ENCODE measurements at places on chromosomes 1 and 21. TPM values are rescaled to one million over a fixed set of nuclear protein-coding genes. Genes with fewer than 3 reads are reported as not detected.
A peak's percentile ranks its signal among the peaks of the same experiment; 100 is the strongest.

- H3K27ac ChIP-seq: no peak overlapping the region
- H3K27me3 ChIP-seq: no peaks in the 10 kb centered on the region
- H3K4me1 ChIP-seq: no peaks in the 10 kb centered on the region
- DNase-seq: no peak
- H3K36me3 ChIP-seq: no peaks in the 10 kb centered on the region
- no peak overlapping the region for H3K4me3 ChIP-seq
Measured at GRCh38 chr21:24147674-24148073, 1459.6 kb downstream of the MRPL39 start.

DNA sequence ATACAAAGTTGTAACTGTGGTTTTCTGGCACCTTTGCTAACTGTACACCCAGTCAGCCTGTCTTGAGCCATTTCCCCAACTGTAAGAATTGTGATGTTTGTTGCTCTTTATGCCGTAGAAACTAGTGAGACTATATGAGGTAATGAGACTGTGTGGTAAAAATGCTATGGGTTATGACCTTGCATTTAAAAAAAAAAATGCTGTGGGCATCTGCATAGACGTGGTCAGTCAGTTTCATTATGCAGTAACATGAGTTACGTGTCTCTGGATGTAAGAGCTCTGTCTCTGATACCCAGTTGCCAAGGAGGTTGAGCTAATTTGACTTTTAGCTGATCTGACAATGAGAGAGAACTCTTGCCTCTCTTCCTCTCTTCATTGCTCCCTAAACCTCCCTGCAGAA, 80.6 kb upstream of the LAMC2 start:
- H3K36me3 ChIP-seq: no peaks in the 10 kb centered on the region
- H3K27me3 ChIP-seq: no peaks in the 10 kb centered on the region
- no peak for DNase-seq

The SLC1A7 gene
- total RNA-seq: not detected

DNA sequence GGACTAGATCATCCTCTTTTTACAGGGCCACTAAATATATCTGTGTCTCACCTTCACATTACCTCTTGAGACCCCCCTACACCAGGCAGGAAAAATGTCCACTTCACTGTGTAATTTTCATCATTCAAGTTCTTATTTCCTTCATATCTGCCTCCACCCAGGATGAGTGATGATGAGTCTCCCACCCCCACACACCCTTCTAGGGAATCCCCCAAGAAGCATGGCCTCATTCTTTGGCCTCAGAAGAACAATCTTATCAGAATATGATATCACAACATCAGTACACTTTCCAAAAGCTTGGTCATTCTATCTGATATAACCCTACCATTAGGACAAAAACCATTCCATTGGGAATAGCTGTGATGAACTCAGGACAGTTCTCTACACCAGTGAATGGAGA, 170.3 kb upstream of the DUSP10 start:
- H3K4me3 ChIP-seq: no peak overlapping the region
- no peak overlapping the region for H3K27ac ChIP-seq
- no peaks in the 10 kb centered on the region for H3K27me3 ChIP-seq

DNA sequence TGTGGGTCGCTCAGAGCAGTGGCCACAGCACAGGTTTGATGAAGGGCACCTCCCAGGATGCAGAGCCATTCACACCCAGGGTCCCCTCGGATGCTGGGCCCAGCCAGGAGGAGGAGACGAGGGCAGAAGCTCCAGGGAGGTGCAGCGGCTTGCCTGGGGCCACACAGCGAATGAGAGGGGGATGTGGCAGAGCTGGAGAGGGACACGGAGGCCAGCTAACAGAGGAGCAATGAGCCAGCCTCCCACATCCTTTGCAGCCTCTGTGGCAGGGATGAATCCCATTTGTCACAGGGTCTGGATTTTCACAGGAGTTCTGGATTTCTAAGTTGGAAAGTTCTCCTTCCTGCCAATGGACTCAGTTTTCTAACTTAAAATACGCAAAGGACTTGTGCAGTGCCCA, 35.9 kb downstream of the CHD5 start:
- no peak overlapping the region for H3K4me3 ChIP-seq
- no peaks in the 10 kb centered on the region for H3K27me3 ChIP-seq
- H3K4me1 ChIP-seq: peaks cover 3% of the 10 kb centered on the region
- H3K36me3 ChIP-seq: no peaks in the 10 kb centered on the region
- H3K27ac ChIP-seq: no peak overlapping the region

- peaks cover 14% of the 10 kb centered on the region for H3K4me1 ChIP-seq
- H3K27ac ChIP-seq: no peak overlapping the region
- no peaks in the 10 kb centered on the region for H3K36me3 ChIP-seq
- no peaks in the 10 kb centered on the region for H3K27me3 ChIP-seq
- H3K4me3 ChIP-seq: no peak overlapping the region
Measured at GRCh38 chr1:54337928-54338327, 68.3 kb downstream of the SSBP3 start.

GRCh38 chr1:194289569-194290266, 1103.3 kb upstream of the B3GALT2 start:
- peaks cover 17% of the 10 kb centered on the region for H3K4me1 ChIP-seq
- no peak overlapping the region for H3K4me3 ChIP-seq
- peak; percentile 73 for DNase-seq
- no peak overlapping the region for H3K27ac ChIP-seq
- H3K36me3 ChIP-seq: no peaks in the 10 kb centered on the region

DNA sequence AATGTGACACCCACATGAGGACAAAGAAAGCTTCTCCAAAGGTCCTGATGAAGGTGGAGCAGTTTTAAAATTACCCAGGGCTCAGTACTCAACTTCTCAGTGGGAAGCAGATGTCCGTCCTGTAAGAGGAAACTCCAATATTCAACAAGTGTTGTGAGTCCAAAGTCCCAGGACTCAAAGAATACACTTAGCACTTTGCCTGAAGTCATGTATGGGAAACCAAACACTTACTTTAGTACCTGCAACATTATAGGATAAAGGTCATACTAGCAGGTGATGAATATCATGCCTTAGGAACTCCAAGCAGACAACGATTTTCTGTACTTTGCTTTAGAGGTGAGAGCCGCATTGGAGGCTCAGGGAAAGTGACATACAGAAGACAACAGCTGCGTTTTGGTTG, 37.2 kb upstream of the ST6GALNAC3 start:
- no peaks in the 10 kb centered on the region for H3K27me3 ChIP-seq
- no peak overlapping the region for H3K4me3 ChIP-seq
- no peaks in the 10 kb centered on the region for H3K4me1 ChIP-seq
- no peak overlapping the region for H3K27ac ChIP-seq
- H3K36me3 ChIP-seq: no peaks in the 10 kb centered on the region

- no peak overlapping the region for H3K27ac ChIP-seq
- H3K4me3 ChIP-seq: no peak overlapping the region
- no peak for DNase-seq
- no peaks in the 10 kb centered on the region for H3K27me3 ChIP-seq
Measured at GRCh38 chr1:32933742-32934322, 30.8 kb downstream of the RNF19B start.

DNA sequence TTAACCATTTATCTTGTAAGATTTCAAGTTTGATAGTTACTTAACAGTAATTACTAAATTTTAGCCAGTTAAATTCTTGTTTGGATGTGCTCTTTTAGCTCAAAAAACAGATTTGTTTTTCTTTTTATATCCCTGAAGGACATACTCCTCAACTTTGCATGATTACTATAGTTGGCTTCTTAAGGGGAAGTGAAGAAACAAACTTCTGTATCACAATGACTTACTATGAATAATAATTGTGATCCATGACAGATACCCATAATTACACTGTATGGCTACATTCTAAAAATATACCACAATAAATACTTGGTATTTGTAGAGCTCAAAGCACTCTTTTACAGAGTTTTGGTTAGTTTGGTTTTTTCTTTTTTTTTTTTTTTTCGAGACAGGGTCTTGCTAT, 55.8 kb downstream of the IARS2 start:
- no peaks in the 10 kb centered on the region for H3K4me1 ChIP-seq
- H3K4me3 ChIP-seq: no peak overlapping the region
- no peak for DNase-seq
- H3K27ac ChIP-seq: no peak overlapping the region

DNA sequence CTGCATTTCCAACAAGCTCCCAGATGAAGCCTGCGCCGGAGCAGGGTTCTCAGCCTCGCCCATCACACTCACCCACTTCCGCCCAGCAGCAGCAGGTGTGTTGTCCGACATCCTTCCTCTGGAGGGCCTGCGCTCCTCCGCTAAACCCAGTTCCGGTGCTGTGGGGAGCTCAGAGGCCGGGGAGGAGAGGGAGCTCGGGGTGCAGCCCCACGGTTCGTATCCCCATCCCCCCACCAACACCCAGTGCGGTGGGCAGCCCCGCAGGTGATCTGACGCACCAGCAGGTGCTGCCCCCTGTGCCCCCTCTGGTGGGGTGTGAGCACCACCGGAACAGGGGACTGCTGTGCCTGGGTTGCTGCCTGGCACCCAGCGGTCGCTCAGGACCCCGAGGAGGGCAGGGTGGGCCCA, 3.4 kb upstream of the PEX10 start:
- H3K27ac ChIP-seq: peak overlapping the region; percentile 47
- no peaks in the 10 kb centered on the region for H3K36me3 ChIP-seq
- peak overlapping the region; percentile 63 for H3K4me3 ChIP-seq
- H3K27me3 ChIP-seq: no peaks in the 10 kb centered on the region
- DNase-seq: no peak

The GBP6 gene
- total RNA-seq: 0.13 TPM

DNA sequence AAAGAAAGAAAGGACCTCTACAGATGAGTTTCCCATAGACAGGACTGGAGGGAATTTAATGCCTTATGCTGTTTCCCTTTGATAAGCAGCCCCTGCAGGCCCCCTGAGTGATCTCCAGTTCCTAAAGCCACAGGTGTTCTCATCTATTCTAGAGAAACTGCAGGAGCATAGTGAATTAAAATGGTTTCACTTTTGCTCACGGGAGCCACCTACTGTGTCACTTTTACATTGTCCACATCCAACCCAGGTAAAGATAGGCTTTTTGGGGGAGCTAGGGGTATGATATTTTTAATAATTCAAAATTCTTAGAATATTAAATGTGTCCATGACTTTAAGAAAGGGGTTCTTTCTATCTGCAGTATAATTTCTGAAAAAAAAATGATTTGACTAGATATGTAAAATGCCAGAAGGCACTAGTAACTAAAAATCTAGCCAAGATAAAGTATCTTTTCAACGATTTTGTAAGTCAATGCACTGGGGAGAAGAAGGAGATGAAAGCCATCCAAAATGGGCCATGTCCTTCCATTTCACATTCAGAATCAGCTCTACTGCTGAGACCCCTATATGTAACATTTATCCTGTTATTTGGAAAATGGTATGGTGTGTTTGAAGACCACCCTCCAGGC, 267.3 kb upstream of the DUSP10 start:
- no peak overlapping the region for H3K27ac ChIP-seq
- no peak overlapping the region for H3K4me3 ChIP-seq
- no peaks in the 10 kb centered on the region for H3K27me3 ChIP-seq
- no peak for DNase-seq
- no peaks in the 10 kb centered on the region for H3K36me3 ChIP-seq

DNA sequence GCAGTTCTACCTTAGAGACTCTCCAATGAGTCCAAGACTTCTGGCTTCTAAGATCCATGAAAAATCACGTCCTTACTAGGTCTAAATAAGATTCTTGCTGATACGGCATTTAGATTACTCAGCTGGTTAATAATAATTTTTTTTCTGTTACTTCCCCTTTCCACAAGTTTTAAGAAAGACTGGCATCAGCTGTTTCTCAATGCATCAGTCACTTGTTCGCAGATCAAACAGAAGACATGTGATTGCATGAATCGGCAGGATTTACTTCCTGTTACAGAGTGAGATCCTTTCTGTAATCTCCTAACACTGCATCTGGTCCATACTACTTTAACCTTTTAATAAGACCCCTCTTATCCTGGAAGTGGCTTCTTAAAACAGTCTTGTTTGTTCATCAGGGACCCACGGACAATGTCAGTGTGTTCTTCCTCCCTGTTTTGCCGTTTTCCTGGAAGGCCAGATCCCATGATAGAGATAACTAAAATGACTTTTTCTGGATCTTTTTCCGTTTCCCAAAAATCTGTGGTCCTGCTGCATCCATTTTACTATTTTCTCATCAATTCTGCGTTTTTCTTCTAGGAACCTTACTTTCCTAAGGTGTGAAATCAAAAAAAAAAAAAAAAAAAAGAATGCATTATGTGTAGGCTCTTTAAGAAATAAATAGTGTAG, 6.1 kb downstream of the NPL start:
- no peaks in the 10 kb centered on the region for H3K27me3 ChIP-seq
- no peak overlapping the region for H3K4me3 ChIP-seq
- no peaks in the 10 kb centered on the region for H3K36me3 ChIP-seq
- DNase-seq: no peak
- H3K4me1 ChIP-seq: no peaks in the 10 kb centered on the region

DNA sequence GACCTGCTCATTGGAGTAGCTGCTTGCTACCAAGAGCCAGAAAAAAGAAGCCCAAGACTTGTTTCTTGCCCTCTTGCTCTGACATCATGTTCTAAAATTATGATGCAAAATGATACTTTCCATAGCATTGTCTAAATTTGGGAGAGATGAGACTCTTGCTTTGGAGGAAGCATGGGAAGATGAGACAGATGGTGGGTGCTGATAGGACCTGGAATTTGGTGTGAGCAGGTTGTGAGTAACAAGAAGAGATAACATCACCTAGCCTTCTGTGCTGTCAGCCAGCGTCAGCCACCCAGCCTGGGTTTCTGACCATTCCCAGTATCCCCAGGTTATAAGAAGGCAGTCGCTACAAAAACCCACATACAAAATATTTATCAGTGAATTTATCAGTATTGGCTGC, 67.1 kb upstream of the GCLM start:
- H3K27me3 ChIP-seq: no peaks in the 10 kb centered on the region
- no peaks in the 10 kb centered on the region for H3K4me1 ChIP-seq
- no peak overlapping the region for H3K27ac ChIP-seq
- H3K36me3 ChIP-seq: no peaks in the 10 kb centered on the region
- no peak for DNase-seq

DNA sequence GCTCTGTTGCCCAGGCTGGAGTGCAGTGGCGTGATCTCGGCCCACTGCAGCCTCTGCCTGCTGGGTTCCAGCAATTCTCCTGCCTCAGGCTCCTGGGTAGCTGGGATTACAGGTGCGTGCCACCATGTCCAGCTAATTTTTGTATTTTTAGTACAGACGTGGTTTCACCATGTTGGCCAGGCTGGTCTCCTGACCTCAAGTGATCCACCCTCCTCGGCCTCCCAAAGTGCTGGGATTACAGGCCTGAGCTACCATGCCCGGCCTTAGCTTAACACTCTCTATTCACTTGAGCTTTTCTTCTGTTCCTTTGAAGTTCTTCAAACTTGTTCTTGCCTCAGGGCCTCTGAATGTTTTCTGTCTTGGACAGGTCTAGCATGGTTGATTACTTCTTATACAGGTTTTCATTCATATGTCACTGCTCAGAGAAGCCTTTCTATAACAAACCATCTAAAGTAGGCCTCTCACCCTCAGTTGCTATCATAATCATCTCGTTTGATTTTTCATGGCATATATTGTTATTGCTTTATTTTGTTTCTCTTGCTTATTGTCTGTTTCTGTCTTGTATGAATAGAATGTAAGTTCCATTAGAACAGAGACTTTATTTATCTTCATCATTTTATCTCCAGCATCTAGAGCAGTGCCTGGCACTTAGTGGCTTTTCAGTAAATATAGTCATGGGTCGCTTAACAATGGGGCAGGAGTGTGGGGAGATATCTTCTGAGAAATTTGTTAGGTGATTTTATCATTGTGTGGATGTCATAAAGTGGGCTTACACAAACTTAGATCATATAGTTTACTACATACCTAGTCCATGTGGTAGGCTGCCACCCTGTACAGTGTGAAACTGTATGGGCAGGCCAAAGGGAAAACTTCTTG, 12.1 kb downstream of the OSBPL9 start:
- no peaks in the 10 kb centered on the region for H3K36me3 ChIP-seq
- H3K4me1 ChIP-seq: no peaks in the 10 kb centered on the region
- H3K4me3 ChIP-seq: no peak overlapping the region
- DNase-seq: no peak
- no peak overlapping the region for H3K27ac ChIP-seq
- no peaks in the 10 kb centered on the region for H3K27me3 ChIP-seq

The KIF2C gene
- 41.4 TPM for total RNA-seq
